ENCODE measurements at places on chromosomes 12 and 14.

- no peak for DNase-seq
These were observed 237.6 kb downstream of the KCNH5 start for GRCh38 chr14:62807636-62808035.

GRCh38 chr14:65465584-65465983 is 53.1 kb downstream of the FUT8 start:
- DNase-seq = no peak

- no peak for DNase-seq
These were observed 59.8 kb downstream of the MARK3 start for GRCh38 chr14:103444837-103445524.

- no peak for DNase-seq
These were observed 43.6 kb downstream of the EML5 start for GRCh38 chr14:88749139-88749538.

DNA sequence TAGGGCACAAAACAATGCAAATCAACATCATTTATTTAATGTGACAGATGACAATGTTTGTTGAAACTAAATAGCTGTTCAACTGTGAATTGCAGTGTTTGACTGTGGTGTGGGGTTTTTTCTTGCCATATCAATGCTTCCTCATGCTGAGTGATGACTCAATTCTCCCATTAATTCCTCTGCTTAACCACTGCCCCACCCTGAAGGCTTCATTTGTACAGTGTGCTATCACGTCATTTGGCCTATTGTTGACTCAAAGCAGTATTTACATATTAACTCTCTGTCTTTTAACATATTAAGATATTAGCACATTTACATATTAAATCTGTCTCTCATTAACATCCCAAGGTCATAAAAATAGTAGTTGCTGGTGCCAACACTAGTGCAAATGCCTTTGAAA is 164.8 kb upstream of the NRXN3 start:
- no peak for DNase-seq

DNA sequence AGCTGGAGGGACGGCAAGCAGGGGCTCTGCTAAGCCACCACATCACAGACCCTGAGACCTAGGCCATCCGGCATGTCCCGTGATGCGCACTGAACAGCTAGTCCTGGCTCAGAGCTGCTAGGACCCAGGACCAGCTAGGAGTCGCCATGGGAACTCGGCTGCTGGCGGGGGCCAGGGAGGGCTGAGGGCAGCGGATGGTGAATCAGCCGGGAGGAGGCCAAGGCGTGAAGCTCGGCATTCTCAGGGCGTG is 5.1 kb downstream of the AHNAK2 start:
- no peak for DNase-seq

DNA sequence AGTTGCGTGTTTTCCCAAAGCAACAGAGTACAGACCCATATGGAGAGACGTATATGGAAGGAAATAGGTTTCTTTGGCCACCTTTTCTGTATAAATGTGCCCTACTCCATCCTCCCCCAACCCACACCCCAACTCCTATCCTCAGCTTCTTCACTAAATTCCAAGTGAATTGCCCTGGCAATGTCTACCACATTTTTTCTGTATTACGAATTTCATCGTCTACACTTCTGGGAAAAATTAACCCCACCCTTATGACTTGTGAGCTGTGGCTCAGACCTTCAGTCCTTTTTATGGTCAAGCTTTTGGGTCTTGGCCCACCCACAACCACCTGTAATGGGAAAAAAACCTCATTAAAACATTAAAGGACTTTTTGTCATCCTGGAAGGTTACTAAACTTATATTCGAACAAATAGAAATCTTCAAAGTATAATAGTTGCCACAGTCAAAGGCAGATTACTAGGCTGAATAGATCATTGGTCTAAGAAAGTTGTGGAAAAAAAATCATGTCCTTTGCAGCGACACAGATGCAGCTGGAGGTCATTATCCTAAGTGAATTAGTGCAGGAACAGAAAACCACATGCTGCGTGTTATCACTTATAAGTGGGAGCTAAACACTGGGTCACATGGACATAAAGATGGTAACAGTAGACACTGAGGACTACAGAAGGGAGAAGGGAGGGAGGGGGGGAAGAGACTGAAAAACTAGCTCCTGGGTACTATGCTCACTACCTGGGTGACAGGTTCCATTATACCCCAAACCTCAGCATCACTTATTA is 15.7 kb upstream of the NFKBIA start:
- no peak for DNase-seq

GRCh38 chr12:51932218-51933076 is 19.1 kb upstream of the ACVR1B start:
- no peak for DNase-seq

DNA sequence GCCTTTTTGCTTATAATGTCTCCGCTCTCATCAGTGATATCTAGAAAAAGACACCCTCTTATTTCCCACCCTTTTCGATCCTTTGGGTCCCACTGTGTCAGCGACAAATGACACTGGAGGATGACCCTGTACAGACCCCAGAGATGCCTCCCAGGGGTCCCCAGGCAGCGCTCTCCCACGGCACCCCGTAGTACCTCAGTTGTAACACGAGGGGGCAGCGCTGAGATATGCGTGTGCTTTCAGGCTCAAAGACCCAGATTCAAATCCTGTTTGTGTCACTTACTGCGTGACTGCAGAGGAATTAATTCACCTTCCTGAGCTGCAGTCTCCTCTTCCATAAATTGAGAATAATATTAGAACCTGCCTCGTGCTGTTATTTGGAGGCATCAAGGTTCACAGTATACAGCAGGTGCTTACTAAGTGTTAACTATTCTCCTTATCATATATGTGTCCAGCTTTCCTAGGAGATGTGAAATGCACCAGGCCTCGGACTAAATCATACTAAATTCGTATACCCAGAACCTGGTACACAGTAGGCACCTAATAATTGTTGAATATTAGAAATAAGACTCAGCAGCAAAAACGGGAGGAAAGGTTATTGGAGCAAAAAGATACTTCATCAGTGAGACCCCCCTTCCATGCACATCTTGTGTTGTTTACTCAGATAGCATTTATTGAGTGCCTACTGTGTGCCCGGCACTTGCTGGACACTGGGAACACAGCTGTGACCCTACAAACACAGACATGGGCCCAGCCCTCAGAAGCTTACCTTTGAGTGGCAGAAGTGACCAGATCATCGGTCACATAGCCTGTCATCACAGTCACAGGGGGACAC is 99.9 kb downstream of the PHETA1 start:
- no peak for DNase-seq

- no peak for DNase-seq
These were observed 117.5 kb downstream of the UNC79 start for GRCh38 chr14:93548102-93548843.
